ENCODE measurements at places on chromosomes 3 and 15.

DNA sequence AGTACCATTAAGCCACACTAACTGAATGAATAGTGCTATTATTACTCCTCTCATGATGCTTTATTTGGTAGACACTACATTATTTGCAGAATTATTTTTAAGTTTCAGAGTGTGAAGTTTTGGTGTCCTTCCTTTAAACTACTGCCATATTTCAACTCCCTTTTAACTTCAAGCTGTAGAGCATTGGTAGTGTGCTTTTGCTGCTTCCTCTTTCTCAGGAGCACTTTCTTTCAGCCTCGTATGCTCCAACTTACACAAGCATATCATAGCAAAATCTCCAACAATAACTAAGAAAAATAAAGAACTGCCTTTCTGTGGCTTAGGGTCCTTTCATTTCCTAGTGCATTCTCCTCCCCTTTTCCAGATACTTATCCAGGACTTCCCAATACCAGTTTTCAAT lies 476.4 kb upstream of the AGTR1 start:
- DNase-seq: no peak

GRCh38 chr3:133944641-133945380 lies 49.1 kb upstream of the RAB6B start:
- no peak for DNase-seq

DNA sequence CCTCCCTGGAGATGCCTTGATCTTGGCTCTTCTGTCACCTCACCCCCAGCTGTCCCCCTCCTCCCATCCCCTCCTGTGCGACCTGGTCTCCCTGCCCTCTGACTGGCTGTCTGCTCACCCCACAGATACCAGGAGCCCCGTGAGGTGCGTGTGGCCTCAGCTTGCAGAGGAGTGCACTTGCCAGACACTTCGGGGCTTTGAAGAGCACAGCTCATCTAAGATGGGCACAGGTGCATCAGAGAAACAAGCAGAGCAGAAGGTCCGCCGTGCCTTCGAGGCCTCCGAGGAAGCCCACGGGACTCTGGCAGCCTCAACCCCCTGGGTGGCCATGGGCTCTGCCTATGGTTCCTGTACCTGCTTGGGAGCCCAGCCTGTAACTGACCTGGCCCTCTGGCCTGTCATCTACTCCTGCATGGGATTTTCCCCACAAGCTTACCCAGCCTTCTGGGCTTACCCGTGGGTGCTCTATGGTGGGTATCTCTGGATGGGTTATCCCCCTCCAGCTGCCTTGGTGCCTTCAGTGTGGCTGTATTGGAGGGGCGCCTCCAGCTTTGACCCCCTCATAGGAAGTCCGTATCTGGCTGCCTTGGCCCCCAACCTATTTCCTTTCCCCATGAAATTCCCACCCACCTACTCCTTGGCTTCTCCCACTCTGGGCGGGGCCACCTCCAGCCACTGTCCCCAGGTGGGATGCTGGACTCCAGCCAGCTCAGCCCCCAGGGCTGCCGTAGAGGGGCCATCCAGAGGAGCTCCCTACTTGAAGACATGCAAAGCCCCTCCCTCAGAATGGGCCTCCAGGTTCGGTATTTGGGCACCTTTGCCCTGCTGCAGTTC lies 3.8 kb downstream of the PRR23E start:
- DNase-seq: no peak

- no peak for DNase-seq
Measured at GRCh38 chr15:38477637-38478036, 23.7 kb downstream of the FAM98B start.

DNA sequence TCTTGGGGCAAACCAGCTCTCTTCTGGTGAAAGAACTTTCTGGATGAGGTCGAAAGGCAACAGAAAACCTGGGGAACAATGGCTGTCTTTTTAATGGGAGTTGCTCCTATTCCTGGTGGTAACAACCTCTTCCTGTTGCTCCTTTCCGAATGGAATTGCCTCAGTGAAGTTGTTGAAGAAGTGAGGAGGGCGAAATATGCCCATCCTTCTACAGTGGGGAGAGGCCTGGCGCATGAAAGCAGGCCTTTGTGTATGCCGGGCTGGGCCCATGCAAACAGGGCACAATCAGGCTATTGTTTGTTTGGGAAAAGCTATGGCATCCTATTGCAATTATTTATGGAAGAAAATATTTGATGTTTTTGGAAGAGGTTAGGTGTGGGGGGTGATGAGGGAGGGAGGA lies 166.9 kb downstream of the IGF1R start:
- no peak for DNase-seq

DNA sequence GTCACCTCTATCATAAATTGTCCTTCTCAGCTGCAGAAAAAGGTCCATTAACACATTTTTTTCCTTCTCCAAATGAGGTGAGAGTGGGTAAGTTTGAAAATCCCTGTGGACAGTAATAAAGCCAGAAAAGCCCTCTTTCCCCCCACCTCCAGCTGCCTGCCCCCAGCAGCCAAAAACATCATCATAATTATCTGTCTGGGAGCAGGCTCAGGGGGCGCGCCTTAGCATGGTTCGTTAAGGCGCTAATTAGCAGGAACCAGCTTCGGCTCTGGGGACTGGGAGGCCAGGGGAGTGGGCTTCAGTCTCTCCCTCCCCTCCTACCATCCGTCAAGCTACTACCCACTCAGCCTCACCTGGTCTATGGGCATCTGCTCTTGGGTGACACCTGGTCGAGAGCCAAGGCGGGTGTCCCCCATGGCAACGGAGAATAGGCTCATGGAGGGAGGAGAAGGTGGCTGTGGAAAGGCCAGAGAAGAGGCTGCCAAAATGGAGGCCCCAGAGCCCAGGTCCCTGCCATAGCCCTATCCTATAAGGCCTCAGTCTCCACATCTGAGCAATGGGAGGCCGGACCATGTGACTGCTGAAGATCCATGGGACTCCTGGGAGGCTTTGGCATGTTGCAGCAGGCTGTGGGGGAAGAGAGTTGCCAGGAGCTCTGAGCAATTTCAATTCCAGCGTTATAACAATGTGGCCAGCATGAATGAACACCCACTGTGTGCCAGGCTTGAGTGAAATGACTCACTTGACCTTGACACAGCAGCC lies 140.1 kb upstream of the LINGO1 start:
- no peak for DNase-seq

- no peak for DNase-seq
Measured at GRCh38 chr15:26888761-26889160, 21.9 kb downstream of the GABRA5 start.

DNA sequence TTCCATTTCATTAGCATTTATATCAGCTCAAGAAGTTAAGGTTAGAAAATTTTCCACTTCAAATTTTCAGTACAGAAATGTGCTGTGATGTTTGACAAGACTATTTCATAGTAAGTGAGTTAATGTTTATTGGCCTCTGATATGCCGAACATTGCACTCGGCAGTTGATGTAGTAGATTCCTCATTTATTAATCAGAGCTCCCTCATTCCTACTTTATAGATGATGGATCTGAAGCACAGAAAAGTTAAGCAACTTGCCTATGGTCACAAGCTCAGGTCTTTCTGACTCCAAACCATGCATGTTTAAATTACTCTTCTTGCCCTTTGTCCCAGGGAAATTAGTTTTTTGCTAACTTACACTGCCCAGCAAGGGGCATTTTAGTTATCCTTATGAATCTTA lies 92.0 kb downstream of the ATG7 start:
- no peak for DNase-seq

- peak; percentile 10 for DNase-seq
Measured at GRCh38 chr3:149621218-149622005, 36.4 kb downstream of the WWTR1 start.

GRCh38 chr15:60154764-60155325 lies 150.7 kb downstream of the FOXB1 start:
- DNase-seq: no peak

- no peak for DNase-seq
Measured at GRCh38 chr3:114411811-114412803, 118.3 kb downstream of the TIGIT start.

GRCh38 chr3:124791142-124791541 lies 60.9 kb downstream of the UMPS start:
- DNase-seq: no peak

GRCh38 chr15:32898414-32898813 lies 180.6 kb downstream of the GREM1 start:
- DNase-seq: no peak

- DNase-seq: no peak
Measured at GRCh38 chr3:81554388-81554787, 207.1 kb downstream of the GBE1 start.

DNA sequence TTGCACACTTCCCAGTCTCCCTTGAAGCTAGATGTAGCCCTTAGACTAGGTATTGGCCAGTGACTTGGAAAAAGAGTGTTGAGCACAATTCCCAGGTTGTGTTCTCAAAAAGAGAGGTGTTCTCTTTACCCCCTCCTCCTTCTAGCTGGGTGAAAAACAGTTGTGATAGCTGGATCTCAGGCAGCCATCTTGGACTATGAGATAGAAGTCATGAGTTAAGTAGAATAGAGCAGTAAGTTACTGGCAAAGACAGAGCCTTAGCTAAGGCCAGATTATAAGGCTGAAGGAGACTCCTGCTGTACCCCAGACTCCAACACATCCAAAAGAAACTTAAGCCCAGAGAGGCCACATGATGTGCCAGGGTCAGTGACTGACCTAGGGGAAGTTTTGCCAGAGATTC lies 8.1 kb upstream of the STRA6 start:
- DNase-seq: no peak

- DNase-seq: no peak
Measured at GRCh38 chr3:95521396-95521795, 1293.0 kb upstream of the EPHA6 start.

- DNase-seq: peak; percentile 50
Measured at GRCh38 chr3:149462581-149463011, 11.9 kb upstream of the TM4SF4 start.

GRCh38 chr3:138300647-138301046 lies 29.0 kb downstream of the NME9 start:
- no peak for DNase-seq

GRCh38 chr3:34777386-34777785 lies 861.9 kb upstream of the ARPP21 start:
- DNase-seq: no peak

GRCh38 chr15:101642361-101642760 lies 9.8 kb downstream of the TM2D3 start:
- DNase-seq: no peak

DNA sequence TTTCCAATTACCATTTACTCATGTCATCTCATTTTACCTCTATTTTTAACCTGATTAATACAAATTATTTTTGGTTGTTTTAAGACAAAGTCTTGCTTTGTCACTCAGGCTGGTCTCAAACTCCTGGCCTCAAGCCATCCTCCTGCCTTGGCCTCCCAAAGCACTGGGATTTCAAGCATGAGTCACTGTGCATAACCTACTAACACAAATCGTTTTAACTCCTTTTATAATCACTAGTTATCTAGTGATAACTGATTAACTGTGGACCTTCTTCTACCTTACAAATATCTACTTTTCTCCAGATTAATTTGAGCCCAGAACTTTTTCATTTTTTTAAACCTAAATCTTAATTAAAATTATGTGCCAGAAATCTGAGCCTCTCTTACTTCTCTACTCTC lies 4.6 kb downstream of the ATP13A3 start:
- DNase-seq: no peak

DNA sequence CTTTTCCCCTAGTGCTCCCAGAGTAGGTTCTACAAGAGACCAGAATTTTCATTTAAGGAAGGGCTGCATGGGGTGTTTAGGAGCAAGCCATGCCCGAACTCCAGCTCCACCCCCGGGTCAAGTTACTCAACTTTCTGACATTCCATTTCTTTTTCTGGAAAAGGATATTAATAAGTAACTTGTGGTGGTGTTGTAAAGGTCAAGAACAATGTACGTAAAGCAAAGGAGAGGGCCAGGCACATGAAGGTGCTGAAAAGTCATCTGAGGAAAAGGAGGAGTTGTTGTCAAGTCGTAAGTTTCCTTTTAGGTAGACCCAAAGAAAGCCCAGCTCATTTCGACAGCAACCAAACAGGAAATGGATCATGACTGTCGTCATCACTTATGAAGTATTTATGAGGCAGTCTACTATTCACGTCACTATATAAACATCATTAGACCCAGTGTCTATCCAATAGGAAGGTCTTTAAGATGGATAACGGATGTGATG lies 319.6 kb upstream of the IL12A start:
- DNase-seq: no peak

- no peak for DNase-seq
Measured at GRCh38 chr3:146796078-146796477, 190.9 kb upstream of the PLSCR5 start.

GRCh38 chr3:3951501-3951900 lies 152.3 kb downstream of the LRRN1 start:
- DNase-seq: no peak

- DNase-seq: peak; percentile 94
Measured at GRCh38 chr15:40593588-40594428, at the start of gene KNL1. Gene KNL1 (plus strand): TSS chr15:40594249. CDS start chr15:40602932, 8,683 bp downstream.

Data from CD14-positive monocyte (primary cell).